ENCODE measurements at places on chromosomes 12 and 14.

- DNase-seq, result no peak
Measured at GRCh38 chr14:99664058-99664936, 19.4 kb downstream of the HHIPL1 start.

GRCh38 chr12:81077329-81077685 is 572 bp upstream of the ACSS3 start:
- DNase-seq, result no peak

DNA sequence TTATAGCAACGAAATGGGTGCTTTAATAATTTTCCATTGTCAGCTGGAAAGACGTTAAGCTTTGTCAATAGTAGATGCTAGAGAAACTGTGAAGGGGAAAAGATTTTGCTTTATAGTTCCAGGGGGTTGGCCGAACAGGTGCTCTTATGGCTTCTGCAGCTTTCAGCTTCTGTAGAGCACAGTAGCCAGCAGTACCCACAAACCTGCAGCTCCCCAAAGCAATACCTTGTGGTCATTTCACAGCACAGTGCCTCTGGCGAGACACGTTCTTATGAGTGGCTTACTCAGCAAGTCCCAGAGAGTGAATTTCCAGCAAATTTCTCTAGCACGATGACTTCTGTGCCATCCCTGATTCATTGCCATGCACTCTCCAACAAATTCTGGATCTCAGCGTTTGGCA is 416.3 kb upstream of the ATP2B1 start:
- peak; percentile 40 for DNase-seq

DNA sequence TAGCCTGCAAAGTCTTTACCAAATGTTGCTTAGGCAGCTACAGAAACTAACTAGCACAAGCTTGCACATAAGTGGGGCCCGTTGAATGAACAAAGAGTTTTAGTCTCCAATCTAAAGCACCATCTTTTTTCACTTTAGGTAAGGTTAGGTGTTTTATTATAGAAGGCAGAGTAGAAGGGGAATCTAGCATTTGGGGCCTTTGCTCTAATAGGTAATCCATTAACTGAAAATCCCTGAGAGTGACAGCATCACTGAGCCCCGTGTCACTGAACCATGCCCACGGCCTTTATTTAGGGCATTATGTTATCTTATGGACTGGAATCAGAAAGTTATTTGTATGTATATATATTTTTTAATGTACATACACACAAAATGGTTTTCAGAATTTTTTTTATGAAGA is 25.1 kb downstream of the CPNE8 start:
- DNase-seq, result no peak

- DNase-seq, result no peak
Measured at GRCh38 chr12:101127521-101128219, 82.4 kb downstream of the SLC5A8 start.

GRCh38 chr14:104135121-104135903 is 3.1 kb upstream of the KIF26A start:
- DNase-seq, result no peak

DNA sequence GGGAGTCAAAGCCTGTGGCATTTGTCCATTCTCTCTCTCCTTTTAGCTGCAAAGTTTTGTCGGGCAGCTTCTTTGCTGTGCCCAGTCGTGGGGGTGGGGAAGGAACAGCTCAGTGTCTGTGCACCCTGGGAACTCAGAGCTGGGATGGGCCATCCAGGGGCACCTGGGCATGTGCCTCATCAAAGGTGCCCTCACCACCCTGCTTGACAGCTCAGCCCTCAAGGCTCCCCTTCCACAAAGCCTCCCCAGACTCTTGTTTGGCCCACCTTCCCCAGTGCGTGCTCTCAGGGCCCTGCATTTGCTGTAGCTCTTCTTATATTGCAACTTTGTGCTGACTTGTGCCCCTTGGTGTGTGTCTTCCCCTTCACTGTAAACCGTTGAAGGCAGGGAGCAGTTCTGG is 112.6 kb downstream of the ESRRB start:
- DNase-seq, result no peak

GRCh38 chr12:52243856-52244614 is 11.0 kb downstream of the KRT7 start:
- DNase-seq, result peak; percentile 22

- DNase-seq, result no peak
Measured at GRCh38 chr14:26841326-26841725, 243.5 kb upstream of the NOVA1 start.

- no peak for DNase-seq
Measured at GRCh38 chr14:74083784-74084276, 423 bp downstream of the ALDH6A1 start.

DNA sequence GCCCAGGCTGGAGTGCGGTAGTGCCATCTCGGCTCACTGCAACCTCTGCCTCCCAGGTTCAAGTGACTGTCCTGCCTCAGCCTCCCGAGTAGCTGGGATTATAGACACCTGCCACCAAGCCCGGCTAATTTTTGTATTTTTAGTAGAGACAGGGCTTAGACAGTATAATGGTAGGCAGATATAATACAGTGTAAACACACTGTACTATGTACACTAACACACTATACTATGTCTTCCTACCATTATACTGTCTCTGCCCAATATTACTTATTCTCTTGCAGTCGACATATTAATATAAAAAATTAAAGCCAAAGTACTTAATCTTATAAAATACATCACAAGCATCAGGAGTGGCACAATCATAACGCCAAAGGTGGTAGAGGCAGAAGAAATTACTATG is 15.0 kb downstream of the DTD2 start:
- DNase-seq, result no peak

- DNase-seq, result no peak
Measured at GRCh38 chr12:123934016-123934620, 38.5 kb downstream of the CCDC92 start.

DNA sequence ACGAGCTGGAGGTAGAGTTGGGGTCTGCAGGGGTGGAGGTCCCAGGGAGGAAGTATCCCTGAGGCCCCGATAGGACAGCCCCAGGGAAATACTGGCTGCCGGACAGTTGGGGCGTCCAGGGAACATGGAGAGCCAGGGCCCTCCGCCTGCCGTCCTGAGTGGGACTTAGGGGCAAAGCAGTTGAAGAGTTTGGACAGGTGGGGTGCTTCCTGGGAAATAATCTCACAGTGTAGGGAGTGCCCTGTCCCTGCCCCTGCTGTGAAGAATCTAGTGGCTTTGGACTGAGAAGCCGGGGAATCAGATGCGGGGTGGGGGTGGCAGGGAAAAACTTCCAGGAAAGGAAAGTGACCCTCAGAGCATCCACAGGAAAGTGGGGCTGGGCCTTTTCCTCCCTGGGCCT is 9.8 kb upstream of the HHIPL1 start:
- DNase-seq, result no peak

GRCh38 chr12:15721316-15722115 is 67.7 kb downstream of the EPS8 start:
- DNase-seq, result no peak

- peak; percentile 40 for DNase-seq
Measured at GRCh38 chr14:76514213-76514998, 138.5 kb downstream of the ESRRB start.

DNA sequence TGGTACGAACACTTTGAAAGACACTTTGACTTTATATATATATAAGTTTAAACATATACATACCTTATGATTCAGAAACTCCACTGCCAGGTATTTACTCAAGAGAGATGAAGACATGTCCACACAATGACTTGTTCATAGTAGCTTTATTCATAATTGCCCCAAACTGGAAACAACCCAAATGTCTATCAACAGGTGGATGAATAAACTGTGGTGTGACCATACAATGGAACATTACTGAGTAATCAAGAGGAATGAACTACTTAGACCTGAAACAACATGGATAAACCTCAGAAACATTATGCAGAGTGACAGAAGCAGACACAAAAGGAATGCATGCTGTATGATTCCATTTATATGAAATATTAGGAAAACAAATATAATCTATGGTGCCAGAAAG is 71.1 kb downstream of the PPP1R36 start:
- no peak for DNase-seq

GRCh38 chr14:53772936-53773335 is 183.7 kb downstream of the BMP4 start:
- no peak for DNase-seq

DNA sequence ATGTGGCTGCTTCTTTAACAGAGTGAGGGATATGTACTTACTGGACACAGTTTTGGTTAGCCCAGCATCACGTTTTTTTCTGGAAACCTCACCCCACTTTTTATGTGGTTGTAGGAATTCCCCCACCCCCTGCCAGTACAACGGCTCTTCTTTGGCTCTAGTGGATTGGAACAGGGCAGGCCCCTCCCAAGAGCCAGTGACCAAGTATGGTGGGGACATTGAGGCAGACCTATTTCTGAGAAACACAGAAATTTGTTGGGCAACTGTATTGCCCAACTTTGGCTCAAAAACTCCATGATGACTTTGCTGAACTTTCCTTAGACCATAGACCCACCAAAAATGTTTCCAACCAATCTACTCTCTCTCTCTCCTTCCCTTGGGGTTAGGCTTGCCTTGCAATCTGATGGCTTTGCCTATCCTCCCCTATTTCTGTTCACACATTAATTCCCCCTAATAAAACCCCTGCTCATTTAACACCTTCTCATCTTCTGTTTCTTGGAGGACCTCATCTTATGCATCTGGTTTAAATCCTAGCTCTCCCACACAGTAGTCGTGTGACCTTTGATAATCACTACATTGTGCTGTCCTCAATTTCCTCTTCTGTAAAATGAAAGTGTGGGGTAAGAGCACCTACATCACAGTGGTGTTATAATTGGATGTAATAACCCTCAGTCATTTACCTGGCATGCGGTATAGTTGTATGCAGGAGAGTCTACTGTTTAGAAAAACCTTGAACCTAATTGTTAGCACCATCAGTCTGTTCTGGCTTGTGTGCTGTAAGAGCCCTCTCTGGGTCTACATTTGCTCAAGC is 71.7 kb downstream of the IGF1 start:
- DNase-seq, result no peak

- DNase-seq, result peak; percentile 27
Measured at GRCh38 chr12:123064885-123065619, 84.6 kb downstream of the ARL6IP4 start.

DNA sequence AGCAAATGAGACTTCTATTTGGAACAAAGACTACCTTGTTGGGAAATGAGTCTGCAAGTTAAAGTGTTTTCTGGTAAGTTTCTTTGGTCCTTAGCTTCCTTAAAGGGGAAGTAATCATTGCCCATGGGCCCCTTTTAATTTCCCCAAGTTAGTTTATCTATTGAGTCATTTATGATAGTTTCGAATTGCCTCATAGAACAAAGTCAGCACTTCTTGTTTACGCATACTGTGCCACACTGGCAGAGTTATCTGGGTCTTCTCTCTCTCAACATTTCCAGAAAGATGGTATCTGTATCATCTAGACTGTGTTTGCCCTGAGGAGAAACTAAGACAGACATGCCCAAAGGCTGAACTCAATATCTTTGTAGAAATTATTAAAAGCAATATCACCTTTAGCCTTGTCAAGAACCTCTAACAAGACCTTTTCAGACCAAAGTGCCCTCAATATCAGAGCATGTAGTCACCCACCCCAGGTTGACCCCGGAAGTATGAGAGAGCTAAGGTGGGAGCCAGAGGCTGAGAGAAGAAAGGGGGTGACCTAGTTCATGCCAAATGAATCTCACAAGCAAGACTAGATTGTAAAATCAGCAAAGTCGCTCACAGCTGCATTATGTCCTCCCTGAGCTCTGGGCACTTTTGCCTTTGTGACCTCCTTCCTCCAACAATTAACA is 40.0 kb downstream of the GPR65 start:
- DNase-seq, result no peak

- no peak for DNase-seq
Measured at GRCh38 chr14:85471744-85472143, 58.2 kb upstream of the FLRT2 start.

DNA sequence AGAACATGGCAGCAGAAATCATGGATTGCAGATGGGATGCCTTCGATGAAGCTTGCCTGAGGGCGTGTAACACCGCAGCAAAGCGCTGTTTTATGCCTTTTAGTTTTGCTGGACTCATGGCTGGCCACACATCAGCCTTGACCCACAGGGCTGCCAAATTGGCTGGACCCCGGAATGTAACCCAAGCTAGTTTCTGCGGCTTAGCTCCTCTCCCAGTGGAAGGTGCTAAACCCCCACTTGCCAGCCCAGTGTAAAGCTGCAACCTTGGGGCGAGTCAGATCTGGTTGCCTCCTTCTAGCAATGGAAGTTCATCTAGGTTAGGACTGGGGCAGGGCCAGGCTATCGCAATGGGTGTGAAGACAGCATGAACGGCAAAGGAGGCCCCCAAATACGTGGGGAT is 38.3 kb downstream of the MEG3 start:
- DNase-seq, result no peak

GRCh38 chr14:99924379-99924778 is 131.2 kb downstream of the EML1 start:
- no peak for DNase-seq

DNA sequence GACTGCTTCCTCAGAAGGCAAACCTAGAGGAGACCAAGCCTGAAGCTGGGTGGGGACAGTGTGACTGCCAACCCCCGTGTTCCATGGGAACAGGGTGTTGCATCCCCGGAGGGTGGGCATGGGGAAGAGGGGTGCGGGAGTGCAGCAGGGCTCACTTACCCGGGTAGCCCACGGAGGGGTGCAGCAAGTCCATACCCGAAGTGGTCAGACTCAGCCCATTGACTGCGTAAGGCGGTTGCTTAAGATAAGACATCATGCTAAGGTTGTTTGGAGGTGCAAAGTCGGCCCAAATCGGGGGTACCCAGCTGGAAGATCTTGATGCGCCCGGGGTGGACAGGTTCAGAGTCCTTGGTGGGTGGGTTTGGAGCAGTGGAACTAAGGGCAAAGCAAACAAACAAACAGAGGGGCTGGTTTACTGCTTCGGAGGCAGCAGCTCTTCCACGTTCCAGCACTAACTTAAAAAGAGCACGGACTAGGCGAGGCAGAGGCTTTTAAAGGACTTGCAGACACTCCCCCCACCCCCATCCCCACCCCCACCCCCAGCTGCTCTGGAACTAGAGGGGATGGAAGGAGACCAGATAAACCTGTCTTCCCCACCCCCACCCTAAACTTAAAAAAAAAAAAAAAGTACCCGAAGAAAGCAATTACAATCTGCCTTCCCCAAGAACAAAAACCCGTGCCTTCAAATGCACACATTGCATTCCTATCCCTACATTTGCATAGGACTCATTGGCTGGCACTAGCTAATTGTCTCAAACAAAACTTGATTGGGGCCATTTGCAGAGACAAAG is 4.9 kb downstream of the OTX2 start:
- DNase-seq, result no peak

- DNase-seq, result no peak
Measured at GRCh38 chr12:113191227-113191626, 5.7 kb downstream of the RITA1 start.

DNA sequence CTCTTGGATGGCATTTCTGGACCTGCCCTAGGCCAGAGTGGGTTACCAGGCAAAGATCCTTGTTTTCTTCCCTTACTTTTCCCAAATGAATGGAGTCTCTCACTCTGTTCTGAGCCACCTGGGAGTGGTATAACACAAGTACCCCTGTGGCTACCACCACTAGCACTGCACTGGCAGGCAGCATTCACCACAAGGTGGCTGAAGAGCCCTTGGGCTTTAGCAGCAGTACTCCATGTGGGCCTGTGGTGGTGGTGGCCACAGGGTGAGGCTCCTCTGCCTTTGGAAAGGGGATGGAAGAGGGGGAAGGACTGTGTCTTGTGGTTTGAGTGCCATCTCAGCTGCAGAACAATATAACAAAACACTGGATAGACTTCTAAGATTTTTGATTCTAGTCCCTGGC is 38.1 kb upstream of the LMNTD1 start:
- DNase-seq, result no peak
